Activated effector memory CD4-positive, alpha-beta T cell treated with Interleukin-2 at 50 U/mL for 16 hours (primary cell): ENCODE measurements at places on chromosomes 12 and 14.

DNA sequence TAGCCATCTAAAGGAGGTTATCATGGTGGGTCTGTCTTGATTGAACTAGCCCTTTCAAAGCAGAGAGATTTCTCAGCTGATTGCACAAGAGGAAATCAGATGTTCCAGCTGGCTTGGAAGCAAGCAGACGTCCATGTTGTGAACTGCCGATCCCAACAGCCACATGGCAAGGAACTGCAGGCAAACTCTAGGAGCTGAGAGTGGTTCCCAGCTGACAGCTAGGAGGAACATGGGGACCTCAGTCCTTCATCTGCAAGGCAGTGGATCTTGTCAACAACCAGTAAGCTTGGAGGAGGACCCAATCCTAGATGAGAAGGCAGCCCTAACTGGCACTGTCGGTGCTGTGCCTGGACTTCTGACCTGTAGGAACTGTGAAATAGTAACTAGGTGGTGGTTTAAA is 7.7 kb downstream of the ACVR1B start:
- DNase-seq = no peak

DNA sequence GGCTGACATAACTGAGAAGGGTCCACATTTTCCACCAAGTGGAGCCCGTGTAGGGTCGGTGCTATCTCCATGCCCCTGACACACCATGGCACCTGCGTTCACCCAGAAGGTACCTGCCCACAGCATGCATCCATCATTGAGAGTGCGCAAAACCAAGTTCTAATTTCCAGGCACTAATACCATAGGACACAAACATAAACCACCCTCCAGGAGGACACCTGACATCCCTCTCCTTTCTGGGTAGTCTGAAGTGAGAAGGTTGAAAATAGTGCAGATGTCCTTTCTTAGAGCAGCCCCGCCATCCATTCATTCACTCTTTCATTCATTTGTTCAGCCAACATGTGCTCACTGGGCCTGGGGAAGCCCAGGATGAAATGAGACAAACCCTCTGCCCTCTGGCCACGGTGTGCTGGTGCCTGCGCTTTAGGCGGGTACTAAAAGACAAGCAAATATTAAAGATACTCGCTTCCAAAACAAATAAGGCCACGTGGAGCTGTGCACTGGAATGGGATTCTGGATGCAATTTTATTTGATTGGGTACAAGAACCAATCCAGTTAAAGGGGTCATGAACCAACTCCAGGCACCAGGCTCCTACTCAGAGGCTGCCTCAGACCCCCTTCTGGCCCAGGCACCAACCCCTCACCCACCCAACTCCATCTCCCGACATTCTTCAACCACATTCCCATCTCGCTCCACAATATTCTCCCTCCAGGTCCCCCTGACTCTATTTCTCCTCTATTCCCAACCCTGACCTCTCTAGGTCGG is 1.2 kb downstream of the TTC7B start:
- no peak for DNase-seq

GRCh38 chr12:70788774-70789173 is 131.8 kb downstream of the PTPRR start:
- no peak for DNase-seq

GRCh38 chr12:116160231-116160630 is 117.3 kb downstream of the MED13L start:
- no peak for DNase-seq

DNA sequence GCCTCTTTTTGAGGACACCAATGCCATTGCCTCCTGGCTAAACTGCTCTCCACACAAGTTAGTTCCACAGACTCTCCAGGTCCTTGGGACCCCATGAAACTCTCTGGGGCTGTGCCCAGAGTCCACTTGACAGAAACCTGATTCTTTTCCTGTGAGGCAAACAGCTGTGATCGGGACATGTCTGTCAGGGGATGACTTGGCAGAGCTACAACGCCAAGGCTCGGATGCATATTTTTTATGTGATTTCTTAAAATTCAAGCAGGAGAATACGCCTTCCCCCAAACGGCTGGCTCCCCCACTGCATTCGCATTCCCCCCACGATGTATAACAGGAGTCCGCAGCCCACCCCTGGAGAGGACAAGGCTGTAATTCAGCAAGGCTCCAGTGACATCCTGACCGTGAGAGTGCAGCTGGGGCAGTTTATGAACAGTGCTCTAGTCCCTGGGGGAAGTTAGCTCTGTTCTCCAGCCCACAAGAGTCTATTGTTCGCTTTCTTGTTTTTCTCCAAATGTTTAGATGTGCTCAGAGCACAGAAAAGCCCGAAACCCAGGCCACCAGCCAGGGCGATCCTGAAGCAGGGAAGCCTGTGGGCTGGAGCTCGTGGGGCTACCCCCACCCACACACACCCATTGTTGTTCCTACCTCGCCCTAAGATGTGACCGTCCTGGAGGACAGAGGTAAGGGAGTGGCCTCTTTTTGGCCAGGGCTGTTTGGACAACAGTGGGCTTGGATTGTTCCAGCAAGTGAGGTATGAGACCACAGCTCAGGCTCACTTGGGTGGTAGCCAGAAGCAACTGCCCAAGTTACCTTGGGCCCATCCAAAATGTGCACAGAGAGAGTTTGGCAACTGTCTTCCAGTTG is 159.5 kb downstream of the ZFP36L1 start:
- DNase-seq = no peak

DNA sequence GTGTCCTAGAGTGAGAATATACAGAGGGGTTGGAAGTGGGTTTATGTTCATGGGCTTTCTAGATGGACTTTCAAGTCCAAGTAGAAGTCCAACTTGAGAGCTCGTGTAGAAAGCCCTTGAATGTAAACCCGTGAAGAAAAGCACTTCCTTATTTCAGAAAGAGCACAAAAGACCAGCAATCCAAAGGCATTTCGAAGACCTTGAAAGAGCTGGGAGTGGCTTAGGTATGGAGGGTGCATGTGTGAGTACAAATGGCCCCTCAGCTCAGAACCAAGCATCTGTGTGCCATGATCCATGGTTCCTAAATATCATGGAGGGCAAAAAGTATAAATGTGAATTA is 160.7 kb downstream of the ETV6 start:
- DNase-seq = no peak

DNA sequence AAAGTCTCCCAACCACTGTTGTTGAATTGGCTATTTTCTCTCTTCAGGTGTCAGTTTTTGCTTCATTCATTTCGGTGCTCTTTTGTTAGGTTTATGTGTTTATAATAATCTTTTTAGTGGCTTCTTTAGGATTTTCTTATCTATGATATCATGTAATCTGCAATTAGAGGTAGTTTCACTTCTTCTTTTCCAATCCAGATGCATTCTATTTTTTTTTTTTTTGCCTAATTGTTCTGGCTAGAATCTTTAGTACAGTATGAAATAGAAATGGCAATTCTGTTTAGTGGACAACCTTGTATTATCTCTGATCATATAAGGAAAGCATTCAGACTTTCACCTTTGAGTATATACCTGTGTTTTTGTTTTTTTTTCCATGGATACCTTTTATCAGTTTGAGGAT is 17.4 kb downstream of the CNOT2 start:
- no peak for DNase-seq
